ENCODE measurements at places on chromosomes 2 and 18.

- no peak for DNase-seq
Observed at GRCh38 chr18:39485696-39486095, 1920.1 kb upstream of the CELF4 start.

DNA sequence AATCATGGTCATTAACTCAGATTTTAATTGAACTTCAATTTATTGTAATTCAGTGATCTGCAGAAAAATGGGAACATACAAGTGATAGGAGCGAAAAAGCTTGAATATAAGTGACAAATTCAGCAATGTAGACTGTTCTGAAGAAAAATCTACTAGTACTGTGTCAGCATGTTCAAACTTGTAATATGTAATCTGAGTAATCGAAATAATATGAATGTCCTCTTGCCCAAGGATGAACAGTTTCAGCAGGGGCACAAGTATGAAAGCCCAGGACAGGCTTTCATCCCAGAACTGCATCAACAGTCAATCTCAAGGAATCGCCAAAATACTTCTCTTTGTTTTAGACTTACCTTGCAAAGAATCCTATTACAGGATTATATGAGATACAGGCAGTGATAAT, 1110.5 kb downstream of the LRP1B start:
- DNase-seq: no peak

DNA sequence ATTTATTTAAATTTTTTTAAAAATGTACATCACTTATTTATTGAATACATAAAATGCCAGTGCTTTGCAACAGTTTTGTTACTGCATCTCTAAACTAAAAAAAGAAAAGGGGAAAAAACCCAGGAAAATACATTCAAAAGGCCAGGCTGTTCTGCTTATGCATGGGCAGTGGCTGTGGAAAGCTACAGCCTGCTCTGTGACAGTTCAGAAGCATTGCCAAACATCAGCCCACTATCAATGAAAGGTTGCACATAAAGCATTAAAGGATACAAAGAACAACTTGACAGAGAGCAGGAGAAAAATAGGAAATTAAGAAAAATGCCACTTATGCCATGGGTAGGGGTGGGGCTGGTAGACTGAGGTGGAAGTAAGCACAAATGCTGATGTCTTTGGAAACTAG, 128.2 kb downstream of the FIGN start:
- DNase-seq: no peak

DNA sequence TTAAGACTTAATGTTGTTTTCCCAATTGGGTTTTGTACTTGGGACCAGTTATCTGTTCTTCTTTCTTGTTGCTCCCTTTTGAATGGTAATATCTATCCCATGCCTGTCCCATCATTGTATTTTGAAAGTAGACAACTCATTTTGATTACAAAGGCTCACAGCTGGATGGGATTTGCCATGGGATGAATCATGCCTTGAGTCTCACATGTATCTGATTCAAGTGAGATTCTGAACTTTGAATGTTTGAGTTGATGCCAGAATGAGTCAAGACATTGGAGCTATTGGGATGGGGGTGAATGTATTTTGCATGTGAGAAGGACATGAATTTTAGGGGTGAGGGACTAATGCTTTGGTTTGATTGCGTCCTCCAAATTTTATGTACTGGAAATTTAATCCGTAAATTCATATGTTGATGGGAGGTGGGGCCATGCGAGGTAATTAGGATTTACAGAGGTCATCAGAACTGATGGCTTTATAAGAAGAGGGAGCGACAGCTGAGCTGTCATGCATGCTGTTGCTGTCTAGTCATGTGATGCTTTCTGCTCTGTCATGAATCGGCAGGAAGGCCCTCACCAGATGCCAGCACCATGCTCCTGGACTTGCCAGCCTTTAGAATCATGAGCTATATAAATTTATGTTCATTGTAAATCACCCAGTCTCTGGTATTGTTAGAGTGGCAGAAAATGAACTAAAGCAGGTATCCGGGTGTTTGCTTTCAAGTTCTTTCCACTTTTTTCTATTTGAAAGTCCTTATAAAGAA, 741.3 kb upstream of the RAB6C start:
- no peak for DNase-seq

DNA sequence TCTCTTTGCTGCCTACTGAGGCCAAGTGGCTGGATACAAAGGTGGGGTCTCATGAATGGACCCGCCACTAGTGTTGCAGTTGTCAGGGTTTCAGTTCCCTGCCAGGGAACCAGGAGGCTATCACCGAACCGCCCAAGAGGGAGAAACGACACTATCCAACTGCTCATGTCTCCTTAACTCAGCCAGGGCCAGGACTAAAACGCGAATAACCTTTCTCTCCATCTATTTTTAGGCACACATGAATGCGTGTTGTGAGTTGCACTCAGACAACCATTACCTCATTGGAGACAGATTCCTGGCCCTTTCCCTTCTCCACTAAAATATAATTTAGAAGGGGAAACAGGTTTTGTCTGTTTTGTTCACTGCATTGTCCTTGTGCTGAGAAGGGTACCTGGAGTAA, 559.5 kb downstream of the SOCS6 start:
- no peak for DNase-seq

DNA sequence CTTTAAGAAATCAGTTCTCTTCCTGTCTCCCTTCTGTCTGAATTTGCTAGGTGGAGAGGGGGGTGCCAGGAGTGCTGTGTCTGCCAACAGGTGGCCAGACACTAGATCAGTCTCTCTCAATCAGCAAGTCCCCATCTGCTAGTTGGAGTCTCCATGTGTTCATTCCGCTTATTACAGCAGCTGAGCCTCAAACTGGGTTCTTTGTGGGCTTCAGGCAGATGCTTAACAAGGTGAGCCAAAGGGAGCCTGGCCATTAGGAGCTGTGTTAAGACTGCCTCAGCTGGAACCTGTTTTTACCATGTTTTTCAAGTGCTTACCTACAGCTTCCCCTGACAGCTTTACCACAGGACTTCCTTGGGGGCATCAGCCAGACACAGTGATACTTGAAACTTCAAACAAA, 401.9 kb downstream of the LRP1B start:
- DNase-seq: no peak

GRCh38 chr2:86176597-86176996, 18.7 kb downstream of the IMMT start:
- no peak for DNase-seq

DNA sequence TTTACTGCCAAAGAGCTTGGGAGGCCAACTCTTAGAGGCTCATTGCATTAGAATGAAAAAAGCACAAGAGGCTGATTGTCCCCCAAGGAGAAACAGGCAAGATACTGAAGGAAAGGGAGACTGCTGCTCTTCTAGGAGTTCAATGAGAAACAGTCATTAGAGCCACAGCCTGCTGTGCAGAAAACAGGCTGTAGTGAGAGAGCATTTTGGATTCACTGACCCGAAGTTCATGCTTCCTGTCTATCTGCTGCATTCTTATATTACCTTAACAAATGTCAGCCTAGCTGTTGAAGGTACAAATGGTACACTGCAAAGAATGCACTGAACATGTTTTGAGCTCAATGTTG, 423.3 kb downstream of the SETBP1 start:
- DNase-seq: no peak

GRCh38 chr2:172554352-172555271, 1.3 kb upstream of the PDK1 start:
- DNase-seq: no peak

- no peak for DNase-seq
Observed at GRCh38 chr2:119119999-119120756, 38.4 kb downstream of the C1QL2 start.

All from RCC 7860 (cell line).